Activated naive CD4-positive, alpha-beta T cell treated with anti-CD3 and anti-CD28 coated beads, Interleukin-2, amount 50 U/mL, for 72 hours (primary cell): ENCODE measurements at places on chromosomes 5 and 9. TPM values are rescaled to one million over a fixed set of nuclear protein-coding genes. Genes with fewer than 3 reads are reported as not detected.

Gene FRRS1L
- total RNA-seq: not detected

Gene ADAMTSL1
- total RNA-seq: not detected

Gene ANKRD20A1
- total RNA-seq: 2.1 TPM

Gene PCDHGA6
- 0.08 TPM for total RNA-seq

Gene GGTA1
- total RNA-seq: not detected

Gene RFX3
- 10.0 TPM for total RNA-seq

Gene CNTNAP3B
- not detected for total RNA-seq

Gene TAF11L10
- total RNA-seq: not detected

Gene IRX2
- total RNA-seq: not detected

- DNase-seq: no peak
These were observed 20.8 kb downstream of the PHF2 start for GRCh38 chr9:93597142-93597706.

GRCh38 chr5:137336565-137337120 lies 162.5 kb downstream of the SPOCK1 start:
- no peak for DNase-seq

DNA sequence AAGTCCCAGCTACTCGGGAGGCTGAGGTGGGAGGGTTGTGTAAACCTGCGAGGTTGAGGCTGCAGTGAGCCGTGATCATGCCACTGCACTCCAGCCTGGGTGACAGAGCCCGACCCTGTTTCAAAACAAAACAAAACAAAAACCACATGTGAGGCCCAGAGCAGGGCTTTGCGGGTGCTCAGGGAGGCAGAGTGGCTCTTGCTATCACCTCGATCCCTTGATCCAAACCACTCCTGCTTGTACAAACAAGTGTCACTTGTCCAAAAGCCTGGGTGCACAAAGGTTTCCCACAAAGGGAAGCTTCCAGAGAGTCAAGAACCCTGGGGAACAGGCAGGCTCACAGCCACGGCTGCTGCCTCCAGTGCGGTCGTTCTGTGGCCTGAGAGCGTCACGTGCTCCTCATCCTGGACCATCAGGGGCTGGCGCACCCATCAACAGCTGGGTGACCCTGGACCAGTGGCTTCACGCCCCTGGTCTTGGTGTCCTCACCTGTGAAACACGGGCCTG lies 162.7 kb downstream of the C9orf50 start:
- peak; percentile 57 for DNase-seq

DNA sequence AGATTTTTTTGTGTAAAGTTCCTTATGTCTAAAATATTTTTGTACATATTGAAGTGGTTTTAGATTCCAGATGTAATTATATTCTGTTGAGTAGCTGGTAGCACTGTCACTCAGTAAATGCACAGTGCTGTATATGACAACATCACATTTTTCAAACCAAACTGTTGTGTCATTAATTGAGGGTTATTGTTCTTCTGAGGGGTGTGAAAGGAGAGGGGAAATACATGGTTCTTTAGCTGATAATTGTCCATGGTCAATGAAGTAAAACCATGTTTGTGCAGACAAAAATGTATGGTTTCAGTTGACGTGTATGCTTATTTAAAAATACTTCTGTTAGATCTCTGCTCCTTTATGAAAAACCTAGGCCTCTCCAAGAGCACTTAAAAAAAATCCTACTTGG lies 3.3 kb downstream of the ZNF462 start:
- no peak for DNase-seq

- no peak for DNase-seq
These were observed 63.3 kb upstream of the ZFR start for GRCh38 chr5:32507738-32508434.

- DNase-seq: no peak
These were observed 18.9 kb downstream of the WHRN start for GRCh38 chr9:114486205-114486963.

DNA sequence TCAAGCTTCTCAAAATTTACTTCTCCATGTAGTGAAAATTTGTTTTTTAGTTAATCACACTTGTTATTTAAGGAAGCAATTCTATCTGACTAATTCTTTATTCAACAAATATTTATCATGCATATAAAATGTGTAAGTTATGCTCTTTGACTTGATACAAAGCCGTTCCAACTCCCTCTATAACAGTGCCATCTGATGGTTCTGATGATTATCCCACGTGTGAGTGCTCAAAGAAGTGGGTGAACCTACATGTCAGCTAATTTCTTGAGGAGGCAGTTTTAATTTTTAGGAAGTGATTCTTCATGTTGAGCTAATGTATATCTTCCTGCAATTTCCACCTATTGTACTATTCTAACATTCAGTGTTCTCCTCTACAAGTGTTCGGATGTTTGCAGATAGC lies 88.8 kb upstream of the BRINP1 start:
- DNase-seq: no peak

- DNase-seq: no peak
These were observed 1708.8 kb upstream of the C9orf72 start for GRCh38 chr9:29282121-29282520.

GRCh38 chr5:140348104-140348503 lies 1.7 kb upstream of the HBEGF start:
- no peak for DNase-seq

- no peak for DNase-seq
These were observed 67.2 kb upstream of the IFNE start for GRCh38 chr9:21549251-21549765.

DNA sequence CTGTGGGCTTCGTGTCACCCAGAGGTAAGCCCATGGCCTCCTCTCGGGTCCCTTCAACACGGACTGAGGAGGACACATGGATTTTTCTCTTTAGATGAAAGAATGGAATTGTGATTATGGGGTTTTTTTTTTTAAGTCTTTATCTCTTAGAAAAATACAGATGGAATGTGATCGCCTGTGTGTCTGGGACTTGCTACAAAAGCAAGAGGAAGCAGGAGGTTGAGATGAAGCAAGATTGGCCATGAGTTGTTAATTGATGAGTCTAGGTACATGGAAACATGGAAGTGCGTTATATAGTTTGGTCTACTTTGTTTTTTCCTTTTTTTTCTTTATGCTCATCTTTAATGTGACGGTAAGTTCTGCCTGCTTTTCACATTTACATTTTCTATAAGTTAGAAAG lies 14.6 kb downstream of the USP20 start:
- no peak for DNase-seq

DNA sequence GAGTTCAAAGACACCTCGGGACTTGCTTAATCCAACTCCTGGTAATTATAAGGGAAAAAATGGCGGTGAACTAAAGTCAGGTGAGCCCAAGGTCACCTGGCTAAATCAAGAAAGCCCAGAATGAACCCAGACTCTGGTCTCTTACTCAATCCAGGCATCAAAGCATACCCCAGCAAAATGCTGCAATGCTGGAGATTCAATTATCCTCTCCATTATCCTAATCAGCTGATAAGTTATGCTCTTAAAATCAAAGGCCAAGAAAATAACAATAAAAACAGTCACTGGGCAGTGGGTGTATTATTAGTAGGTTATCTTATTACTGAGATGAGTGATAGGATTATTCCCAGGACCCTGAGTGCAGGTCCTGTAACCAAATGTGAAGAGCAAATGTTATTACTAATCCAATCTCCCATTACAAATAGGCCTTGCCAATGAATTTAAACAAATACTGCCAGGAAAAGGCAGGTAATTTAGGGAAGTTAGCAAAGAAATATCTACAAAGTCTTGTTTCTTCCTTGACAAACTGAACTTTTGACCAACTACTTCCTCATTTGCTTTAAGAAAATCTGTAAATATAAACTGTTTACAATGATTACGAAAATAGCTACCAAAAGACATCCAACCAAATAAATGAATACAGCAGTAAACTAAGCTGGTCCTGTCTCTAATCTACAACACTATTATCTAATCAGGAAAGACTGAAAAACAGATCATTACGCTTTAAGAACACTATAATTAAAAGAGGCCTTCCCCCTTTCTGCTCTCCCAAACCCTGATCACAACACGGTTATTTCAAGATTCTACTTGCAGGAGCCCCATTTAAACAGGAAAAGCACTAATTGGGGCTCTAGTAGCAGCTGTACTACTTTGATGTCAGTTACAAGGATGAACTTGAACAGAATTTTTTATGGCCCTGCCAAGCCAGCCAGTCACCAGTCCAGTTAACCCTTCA lies 103.2 kb downstream of the MED27 start:
- DNase-seq: no peak

GRCh38 chr5:113354055-113354454 lies 80.7 kb downstream of the TSSK1B start:
- DNase-seq: no peak

- no peak for DNase-seq
These were observed 40.8 kb downstream of the GRAMD2B start for GRCh38 chr5:126464016-126464415.

DNA sequence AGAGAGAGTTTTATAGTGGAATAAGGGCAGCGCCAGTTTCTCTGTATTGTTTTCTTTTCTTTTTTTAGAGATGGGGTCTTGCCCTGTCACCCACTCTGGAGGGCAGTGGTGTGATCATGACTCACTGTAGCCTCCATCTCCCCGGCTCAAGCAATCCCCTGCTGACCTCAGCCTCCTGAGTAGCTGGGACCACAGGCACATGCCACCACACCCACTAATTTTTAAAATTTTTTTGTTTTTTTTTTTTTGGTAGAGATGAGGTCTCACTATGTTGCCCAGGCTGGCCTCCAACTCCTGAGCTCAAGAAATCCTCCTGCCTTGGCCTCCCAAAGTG lies 119.0 kb downstream of the PIK3R1 start:
- DNase-seq: no peak

DNA sequence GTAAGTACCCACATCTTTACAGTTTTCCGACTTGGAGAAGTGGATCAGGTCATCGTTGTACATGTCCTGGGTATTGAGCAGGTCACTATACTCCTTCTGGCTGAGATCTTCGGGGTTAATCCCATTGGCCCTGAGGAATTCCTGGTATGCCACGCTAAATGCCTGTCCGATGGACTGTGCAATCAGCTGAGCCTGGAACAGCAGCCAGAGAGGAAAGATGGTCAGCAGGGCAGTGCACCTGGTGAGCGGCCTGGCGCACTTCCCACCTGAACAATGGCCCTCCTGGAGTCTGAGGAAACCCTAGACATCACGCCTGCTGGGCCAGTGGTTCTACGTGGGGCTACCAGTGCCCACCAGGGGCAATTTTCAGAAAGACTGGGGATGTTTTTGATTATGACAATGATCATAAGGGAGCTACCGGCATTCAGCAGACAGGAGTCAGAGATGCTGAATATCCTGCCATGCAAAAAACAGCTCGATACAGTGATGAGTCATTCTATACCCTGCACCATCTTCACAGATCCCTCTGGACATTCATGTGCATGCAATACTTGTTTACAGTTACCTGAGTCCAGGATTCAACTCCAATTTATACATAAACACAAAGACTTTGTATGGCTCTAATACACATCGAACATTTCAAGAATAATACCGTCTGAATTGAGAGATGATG lies 127.2 kb downstream of the ENTREP1 start:
- DNase-seq: no peak

DNA sequence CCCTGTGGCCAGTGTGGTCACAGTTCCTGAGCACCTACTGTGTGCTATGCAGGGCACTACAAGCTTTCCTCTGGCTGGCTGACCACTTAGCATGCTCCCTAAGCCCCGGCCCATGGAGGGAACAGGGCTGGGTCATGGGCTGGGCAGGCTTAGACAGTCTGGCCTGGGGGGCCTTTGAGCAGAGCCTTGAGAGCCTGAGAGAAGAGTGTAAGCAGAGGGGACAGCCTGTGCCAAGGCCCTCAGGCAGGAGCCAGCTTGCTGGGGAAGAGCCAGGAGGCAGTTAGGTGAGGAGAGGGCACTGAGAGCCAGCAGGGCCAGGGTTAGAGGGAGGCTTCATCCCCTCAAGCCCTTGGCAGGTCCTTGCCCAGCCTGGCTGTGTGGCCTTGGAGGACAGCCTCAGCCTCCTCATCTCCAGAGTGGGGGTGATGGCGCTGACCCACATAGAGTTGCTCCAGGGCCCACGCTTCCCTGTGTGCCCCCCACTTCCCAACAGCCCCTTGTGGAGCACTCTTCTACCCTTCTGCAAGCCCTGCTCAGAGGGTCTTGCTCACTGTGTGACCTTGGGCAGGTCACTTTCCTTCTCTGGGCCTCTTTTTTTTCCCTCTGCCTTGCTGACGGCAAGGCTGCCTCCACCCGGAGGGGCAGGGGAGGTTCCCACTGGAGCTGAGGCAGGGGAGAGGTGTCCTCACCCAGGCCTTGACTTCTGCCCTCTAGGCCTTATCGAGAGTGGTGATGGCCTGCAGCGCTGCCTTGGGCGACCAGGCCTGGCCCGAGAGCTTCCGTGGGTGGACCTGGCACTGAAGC lies 107.1 kb downstream of the PHF2 start:
- peak; percentile 48 for DNase-seq

- no peak for DNase-seq
These were observed 69.6 kb downstream of the SLC28A3 start for GRCh38 chr9:84270847-84271530.

DNA sequence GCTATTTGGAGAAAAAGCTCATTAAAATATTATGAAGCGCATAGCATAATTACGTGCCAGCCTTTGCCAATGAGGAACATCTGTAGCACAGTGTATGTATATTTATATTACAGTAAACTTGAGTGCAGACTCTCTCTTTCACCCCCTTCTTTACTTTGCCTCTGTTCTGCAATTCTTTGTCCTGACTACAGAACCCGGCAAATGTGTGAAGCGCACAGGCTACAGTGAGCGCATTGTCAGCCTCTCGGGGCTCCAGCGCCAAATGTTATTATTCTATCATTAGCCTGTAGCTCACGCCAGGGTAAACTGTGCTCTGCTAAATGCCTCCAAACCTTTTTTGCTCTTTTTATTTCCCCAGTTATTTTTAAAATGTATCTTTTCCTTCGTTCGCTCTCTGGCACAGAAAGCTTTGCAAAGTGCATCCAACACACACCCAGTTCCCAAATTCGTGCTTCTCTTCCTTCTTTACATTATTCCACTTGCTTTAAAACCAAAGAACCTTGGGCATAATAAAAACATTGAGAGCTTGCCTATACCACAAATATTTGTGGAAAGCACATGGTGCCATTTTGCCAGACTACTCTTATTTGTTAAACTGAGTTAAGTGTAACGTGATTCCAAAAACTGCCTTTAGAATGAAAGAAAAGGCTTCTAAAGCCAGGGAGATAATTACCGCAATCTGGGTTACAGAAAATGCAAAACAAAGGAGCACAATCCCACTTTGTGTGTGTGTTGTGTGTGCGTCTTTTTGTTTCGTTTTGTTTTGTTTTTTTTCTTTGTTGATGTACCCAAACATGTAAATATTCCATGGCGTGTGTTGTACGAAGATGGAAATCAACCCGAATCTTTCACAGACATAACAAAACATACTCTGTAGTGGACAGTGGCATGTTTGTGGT lies 164.1 kb upstream of the MPDZ start:
- DNase-seq: no peak

GRCh38 chr5:34611464-34612415 lies 44.4 kb upstream of the RAI14 start:
- DNase-seq: no peak

- no peak for DNase-seq
These were observed 494 bp upstream of the STK32A start for GRCh38 chr5:147234239-147234824.

- DNase-seq: no peak
These were observed 1.8 kb downstream of the HCN1 start for GRCh38 chr5:45694255-45694814.
